GM10248 (cell line): ENCODE measurements at places on chromosomes 7 and 10.

GRCh38 chr10:74792726-74793125, 33.7 kb upstream of the KAT6B start:
- DNase-seq = no peak

DNA sequence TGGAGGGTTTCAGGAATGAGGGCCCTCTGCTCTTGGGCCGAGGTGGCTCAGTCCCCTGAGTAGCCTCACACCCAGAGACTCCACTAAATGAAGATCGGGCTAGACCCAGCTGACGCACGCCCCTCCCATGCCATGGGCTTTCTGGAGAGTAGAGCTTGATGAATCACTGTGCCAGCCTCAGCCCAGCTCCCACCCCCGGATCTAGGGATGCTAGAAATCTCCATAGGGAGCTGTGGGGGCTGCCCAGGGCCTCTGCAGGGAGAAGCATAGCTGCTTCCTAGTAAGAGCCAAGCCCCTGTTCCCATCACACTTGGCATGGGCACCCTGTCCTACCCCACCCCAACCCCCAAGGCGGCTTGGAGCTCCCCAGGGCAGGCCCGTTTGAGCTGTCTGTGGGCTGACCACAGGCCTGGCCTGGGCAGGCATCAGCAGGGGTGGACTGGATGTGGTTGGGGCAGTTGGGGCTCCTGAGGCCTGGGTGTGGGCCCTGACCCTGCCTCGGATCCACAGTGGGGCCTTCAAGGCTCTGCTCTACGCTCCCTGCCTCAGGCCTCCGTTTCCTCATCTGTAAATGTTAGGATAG, 121.2 kb downstream of the ZMIZ1 start:
- no peak for DNase-seq

DNA sequence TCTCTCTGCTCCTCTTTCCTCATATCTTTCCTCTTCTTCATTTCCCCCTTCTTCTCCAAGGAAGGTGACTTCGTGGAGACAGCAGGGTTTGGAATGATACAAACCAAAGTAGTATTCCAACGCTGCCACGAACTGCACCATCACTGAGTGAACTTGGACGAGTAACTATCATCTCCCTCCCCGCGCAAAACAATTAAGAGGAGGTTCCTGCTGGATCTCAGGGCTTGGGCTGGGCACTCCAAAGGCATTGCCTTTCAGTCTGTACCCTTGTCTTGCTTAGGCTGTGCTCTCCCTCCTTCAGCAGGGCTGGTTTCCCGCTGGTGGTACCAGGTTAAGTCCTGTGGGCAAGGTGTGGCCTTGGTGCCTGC, 790 bp upstream of the PITX3 start:
- DNase-seq = no peak

DNA sequence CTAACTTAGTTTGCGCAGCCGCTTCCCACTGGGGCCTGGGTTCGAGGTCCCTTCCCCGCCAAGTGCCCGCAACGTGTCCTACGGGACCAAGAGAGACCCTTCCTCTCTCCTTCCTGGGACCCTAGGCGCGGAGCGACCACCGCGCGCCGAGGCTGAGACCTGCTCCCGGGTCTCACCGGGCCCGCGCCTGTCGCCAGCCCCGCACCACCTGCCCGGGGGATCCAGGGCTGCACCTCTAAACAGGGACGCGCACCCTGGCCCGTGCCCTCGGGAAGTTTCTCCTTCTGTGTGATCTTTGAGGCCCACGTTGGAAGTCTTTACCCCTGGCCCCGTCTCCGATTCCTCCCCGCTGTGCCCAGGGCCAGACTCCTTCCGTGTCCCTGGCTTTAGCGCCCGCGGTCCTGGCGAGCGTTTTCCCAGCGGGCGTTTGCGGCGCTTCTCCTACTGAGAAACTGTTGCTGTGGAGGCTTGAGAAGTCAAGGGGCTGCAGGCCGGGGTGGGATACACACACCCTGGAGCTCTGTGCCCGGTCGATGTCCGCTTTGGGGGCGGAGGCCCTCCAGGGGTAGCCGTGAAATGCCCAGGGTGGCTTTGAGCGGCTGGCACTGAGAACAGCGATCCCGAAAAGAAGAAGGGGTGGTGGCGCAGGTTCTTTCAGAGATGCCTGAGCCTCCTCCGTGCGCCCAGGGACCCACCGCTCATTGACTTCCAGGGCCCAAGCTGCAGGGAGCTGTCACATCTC, 575 bp downstream of the PLPP4 start:
- DNase-seq = no peak

GRCh38 chr10:120727001-120727400, 124.2 kb upstream of the WDR11 start:
- DNase-seq = no peak

GRCh38 chr10:46548498-46549090, 7.9 kb downstream of the GPRIN2 start:
- DNase-seq = no peak

- DNase-seq = peak; percentile 35
Observed at GRCh38 chr10:103583871-103584215, 90.3 kb downstream of the NEURL1 start.

GRCh38 chr7:73515178-73515577, 6.9 kb downstream of the BAZ1B start:
- DNase-seq = no peak

GRCh38 chr7:106590209-106590816, 70.6 kb downstream of the CCDC71L start:
- no peak for DNase-seq

- DNase-seq = peak; percentile 28
Observed at GRCh38 chr7:112495810-112496462, 15.1 kb downstream of the LSMEM1 start.

- no peak for DNase-seq
Observed at GRCh38 chr7:77727936-77728701, 31.9 kb downstream of the RSBN1L start.

- no peak for DNase-seq
Observed at GRCh38 chr7:47534322-47535034, 47.4 kb downstream of the TNS3 start.

- no peak for DNase-seq
Observed at GRCh38 chr10:24605141-24605540, 118.5 kb downstream of the ARHGAP21 start.

GRCh38 chr10:122341141-122341810, 33.2 kb upstream of the PLEKHA1 start:
- no peak for DNase-seq

- DNase-seq = peak; percentile 53
Observed at GRCh38 chr10:63554657-63555056, 33.5 kb downstream of the REEP3 start.

DNA sequence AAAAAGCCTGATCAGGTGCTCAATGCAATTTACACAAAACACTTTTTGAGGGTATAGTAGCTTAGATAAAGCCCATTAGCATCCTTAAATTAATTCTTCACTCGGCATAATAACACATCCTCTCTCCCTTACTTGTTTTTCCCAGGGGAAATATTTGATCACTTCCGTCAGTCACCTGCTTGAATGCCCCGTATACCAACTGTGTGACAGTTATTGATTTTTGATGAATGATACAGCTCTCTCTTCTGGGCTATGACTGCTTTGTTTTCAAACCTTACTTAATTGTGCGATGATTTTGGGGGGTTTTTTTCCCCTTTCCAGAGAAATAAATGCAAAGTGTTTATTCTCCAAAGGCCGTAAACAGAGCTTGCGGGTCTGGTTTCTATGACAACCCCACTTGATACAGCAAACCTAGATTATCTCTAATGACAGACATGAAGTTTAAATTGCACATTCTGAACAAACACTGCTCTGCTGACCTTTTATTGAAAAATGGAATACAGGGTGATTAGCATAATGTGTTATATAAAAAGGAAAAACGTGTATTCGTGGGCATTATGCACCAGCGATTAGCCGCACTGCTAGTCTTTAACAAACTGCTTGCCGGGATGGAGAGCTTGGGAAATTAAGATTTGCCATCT, 78.4 kb upstream of the NANOS1 start:
- DNase-seq = no peak

GRCh38 chr10:123854003-123854402, 37.6 kb downstream of the CPXM2 start:
- no peak for DNase-seq

DNA sequence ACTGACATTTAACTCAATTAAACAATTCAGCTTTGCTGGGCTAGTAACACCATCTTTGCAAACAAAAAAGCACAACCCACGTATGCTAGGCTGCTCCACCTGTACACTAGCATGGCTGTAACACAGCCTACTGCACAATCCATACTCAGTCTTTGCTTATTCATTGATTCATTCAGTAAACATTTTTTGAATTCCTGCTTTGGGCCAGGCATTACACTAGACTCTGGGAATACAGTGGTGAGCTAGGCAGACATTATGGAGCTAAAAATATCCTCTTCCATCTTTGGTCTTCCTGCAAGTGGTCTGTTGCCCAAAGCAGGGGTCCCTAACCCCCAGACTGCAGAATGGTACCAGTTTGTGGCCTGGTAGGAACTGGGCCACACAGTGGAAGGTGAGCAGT, 9.9 kb downstream of the CNNM1 start:
- DNase-seq = no peak

DNA sequence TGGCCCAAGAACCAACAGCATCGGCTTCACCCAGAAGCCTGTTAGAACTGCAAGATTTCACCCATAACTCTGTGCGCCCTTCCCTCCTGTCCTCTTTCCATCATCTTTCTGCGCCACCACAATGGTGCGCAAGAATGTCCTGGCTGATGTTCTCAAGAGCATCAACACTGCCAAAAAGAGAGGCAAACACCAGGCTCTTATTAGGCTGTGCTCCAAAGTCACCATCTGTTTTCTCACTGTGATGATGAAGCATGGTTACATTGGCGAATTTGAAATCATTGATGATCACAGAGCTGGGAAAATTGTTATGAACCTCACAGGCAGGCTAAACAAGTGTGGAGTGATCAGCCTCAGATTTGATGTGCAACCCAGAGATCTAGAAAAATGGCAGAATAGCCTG, 115.2 kb upstream of the FGFR2 start:
- DNase-seq = no peak

- no peak for DNase-seq
Observed at GRCh38 chr10:48735836-48736390, 51.2 kb downstream of the WDFY4 start.

- no peak for DNase-seq
Observed at GRCh38 chr10:133130602-133131001, 29.4 kb upstream of the KNDC1 start.

DNA sequence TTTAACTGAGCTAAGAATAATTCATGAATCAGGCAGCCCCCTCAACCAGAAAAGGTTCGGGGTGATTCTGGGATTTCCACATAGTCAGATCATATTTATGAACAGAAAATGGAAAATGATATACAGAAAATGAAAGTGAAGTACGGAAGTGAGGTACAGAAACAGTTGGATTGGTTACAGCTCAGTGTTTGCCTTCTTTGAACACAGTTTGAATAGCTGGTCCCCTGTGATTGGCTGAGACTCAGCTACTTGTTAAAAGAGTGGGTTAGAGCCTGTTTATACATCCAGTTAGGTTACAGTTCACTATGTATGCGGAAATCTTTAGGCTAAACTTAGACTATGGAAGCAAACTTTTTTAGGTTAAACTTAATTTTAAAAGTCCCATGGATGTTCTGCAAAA, 511.7 kb downstream of the PLXDC2 start:
- no peak for DNase-seq

DNA sequence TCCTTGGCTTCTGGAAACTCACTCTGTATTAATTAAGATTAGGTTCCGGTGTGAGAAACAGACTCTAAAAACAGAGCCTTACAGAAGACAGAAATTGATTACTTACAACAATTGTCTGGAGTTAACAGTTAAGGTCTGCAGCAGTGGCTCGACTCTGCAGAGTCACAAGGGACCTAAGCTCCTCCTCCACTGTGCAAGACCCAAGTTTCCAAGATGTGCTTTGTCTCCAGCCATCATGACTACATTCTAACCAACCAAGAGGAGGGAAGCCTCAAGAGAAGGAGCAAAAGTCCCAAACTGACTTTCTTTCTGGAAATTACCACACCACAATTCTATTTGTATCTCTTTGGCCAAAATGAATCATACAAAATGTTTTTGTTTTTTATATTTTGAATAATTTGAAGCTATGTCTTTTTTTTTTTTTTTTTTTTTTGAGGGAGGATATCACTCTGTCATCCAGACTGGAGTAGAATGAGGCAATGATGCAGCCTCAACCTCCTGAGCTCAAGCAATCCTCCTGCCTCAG, 14.2 kb upstream of the ODAD2 start:
- DNase-seq = no peak

GRCh38 chr10:110851020-110851612, 20.6 kb upstream of the PDCD4 start:
- DNase-seq = no peak

- DNase-seq = no peak
Observed at GRCh38 chr7:98613601-98614425, 3.3 kb upstream of the NPTX2 start.

DNA sequence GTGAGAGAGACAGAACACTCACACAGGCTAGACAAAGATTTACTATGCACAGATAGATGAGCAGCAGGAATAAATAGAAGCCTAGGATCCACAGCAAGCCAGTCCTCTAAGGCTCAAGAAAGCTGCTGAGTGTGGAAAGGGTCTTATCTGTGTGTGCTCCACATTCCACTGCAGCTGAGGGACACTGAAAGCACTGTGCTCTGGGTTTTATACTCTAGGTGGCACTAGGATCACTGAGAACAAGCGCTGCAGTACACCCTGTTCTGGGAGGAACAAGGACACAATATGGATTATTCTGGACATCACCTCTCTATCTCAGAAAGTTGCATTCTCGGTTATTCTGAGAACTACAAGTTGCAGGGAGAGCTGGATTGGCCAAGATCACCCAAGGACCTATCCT, 4.9 kb upstream of the KLHL7 start:
- no peak for DNase-seq

GRCh38 chr7:67487316-67487715, 490.7 kb downstream of the TYW1 start:
- no peak for DNase-seq

DNA sequence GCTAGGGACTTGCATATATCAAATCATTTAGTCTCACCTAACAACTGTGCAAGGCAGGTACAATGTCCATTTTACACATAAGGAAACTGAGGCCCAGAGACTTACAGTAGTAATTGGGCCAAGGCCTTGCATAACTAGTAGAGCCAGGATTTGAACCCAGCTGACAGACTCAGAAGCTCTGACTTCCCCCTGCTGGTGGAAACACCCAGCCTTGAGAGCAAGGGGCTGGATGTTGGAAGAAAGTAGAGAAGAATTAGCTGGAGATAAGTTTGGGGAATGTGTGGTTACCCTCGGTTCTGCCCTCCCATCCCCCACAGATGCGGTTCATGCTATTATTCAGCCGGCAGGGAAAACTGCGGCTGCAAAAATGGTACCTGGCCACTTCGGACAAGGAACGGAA, 2.0 kb downstream of the AP1S1 start:
- no peak for DNase-seq

GRCh38 chr7:135704698-135705097, 23.3 kb downstream of the SLC13A4 start:
- DNase-seq = no peak

DNA sequence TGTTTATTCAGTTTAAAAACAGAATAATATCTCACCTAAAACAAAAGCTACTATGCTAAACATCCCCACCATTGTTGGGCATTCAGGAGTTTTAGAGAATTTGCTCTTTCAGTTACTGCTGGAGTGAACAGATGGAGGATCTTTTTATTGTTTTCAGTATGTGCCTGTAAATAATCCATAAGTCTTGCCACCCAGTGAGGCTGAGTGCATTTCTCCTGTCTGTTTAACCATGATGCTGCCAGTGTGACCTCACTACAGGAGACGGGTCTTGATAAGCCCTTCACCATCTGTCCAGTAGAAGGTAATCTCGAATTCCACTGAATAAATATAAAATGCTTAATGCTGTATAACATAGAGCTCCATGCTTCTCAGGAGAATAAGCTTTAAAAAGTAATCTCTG, 430.9 kb downstream of the POM121L12 start:
- no peak for DNase-seq

GRCh38 chr10:128877936-128878335, 589.1 kb upstream of the MGMT start:
- no peak for DNase-seq
